ENCODE measurements at places on chromosomes 7 and 10. TPM values are rescaled to one million over a fixed set of nuclear protein-coding genes. Genes with fewer than 3 reads are reported as not detected.

DNA sequence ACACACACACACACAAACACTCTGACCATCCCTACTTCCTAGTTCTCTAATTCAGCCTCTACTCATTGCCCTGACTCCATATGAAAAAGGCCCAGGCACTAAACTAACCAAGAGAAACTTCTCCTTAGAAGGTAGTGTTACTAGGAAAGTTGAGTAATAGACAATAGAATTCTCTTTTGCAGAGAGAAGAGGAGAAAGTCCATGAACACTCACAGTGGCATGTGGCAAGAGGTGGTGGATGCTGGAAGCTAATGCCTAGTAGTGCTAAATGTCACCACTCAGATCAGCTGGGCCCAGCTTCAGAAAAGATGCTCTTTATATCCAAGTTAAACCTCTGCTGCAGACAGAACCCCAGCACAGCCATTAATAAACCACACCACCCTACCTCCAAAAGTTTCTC, 58.2 kb downstream of the SORBS1 start:
- no peak for DNase-seq

Gene CPN1
- not detected for total RNA-seq

- no peak for DNase-seq
These were observed 11.4 kb downstream of the BUB3 start for GRCh38 chr10:123165445-123166072.

- no peak for DNase-seq
These were observed 19.3 kb downstream of the MYO1G start for GRCh38 chr7:44959433-44959951.

- DNase-seq, result no peak
These were observed 100.2 kb downstream of the GNAT3 start for GRCh38 chr7:80411621-80412020.

Data from left cardiac atrium (tissue), 4 donors.